ENCODE measurements at places on chromosomes 3 and 15.

DNA sequence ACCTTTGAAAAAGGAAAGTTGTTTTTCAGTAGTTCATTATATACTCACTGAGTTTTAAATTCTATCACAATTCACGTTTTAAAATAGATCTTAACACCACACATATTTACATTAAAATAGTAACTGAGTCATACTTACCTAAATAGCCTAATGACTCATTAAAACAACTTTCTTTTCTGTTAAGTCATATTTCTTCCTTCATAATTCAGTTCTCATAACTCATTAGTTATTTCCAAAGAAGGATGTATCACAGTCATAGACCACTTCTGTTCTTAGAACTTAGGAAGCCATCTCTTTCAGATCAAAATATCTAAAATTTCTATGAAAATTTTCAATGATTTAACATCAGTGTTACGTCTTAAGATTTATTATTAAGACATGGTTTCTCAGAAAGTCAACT, 885.9 kb downstream of the FHIT start:
- peak; percentile 19 for DNase-seq

DNA sequence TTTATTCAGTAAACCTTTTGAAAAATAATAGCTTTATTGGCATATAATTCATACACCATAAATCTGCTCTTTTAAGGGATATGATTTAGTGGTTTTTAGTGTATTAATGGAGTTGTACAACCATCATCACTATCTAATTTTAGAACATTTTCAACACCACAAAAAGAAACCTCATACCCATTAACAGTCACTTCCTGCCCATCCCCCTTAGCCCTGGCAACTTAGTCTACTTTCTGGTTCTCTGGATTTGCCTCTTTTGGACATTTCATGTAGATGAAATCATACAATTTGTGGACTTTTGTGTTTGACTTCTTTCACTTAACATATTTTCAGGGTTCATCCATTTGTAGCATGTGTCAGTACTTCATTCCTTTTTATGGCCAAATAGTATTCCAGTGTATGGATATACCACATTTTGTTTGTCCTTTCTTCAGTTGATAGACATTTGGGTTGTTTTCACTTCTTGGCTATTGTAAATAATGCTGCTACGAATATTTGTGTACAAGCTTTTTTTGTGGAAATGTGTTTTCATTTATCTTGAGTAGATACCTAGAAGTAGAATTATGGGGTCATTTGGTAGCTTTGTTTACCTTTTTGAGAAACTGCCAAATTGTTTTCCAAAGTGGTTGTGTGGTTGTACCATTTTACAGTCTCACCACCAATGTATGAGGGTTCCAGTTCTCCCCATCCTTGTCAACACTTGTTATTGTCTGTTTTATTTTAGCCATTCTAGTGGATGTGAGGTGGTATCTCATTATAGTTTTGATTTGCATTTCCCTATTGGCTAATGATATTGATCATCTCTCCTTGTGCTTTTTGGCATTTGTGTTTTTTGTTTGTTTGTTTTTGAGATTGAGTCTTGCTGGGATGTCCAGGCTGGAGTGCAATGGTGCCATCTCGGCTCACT, 45.8 kb downstream of the SMAD3 start:
- no peak for DNase-seq

DNA sequence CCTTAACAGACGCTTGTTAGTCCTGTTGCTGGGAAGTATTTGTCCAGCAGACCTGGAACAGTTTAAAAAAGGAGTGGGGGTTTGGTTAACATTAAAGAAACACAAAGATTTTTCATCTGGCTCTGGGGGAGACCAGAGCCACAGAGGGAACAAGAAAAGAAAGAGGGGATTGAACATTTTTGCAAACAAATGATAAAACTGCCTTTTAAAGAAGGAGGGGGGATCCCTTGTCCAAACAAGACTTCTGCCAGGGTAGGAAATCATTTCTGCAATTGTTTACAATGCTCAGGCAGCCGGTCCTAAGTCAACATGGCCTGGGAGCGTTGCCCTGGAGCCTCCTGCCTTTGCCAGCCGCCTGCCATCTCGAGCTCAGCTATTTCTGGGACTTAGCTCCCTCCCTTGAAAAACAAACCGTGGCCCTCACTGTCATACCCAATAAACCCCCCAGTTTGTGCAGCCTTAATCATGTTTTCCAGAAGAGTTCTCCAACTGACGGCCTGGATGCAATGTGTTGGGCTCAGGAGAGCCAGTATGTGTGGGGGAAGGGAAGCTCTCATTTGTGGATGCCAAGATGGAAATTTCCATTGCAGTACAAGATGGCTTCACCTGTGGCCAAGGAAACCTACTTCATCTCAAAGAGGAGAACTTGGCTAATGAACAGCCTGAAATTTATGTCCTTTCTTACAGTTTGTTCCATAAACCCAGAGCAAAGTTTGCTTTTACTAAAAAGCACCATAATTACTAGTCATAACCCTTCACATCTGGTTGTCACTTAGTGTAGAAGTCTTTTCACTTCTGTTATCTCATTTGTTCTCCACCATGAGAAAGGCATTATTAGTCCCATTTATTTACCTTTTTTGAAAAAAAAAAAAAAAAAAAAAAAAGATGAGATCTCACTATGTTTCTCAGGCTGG, 75.9 kb upstream of the RNU6-1 start:
- DNase-seq = no peak

DNA sequence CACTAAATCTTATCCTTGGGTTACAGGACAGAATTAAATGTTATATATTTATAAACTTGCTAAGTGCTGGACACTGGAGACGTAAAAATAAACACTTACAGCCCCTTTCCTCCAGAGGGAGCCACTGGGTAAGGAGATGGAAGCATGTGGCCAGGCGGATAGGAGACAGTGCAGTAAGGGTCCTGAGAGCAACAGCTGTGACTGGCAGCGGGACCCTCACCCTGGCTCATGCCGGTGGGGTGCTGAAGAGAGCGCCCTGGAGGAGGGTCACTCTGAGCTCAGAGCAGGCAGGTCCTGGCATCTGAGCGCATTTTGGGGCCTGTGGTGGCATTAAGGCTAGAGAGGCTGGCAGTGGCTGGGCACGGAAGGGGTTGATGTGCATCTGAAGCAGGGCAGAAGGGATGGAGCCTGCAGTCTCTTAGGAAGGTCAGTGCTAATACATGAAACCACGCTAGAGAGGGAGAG, 16.0 kb downstream of the SEC61A1 start:
- DNase-seq = peak; percentile 54

GRCh38 chr15:78046796-78047341, 30.6 kb downstream of the TBC1D2B start:
- peak; percentile 87 for DNase-seq

DNA sequence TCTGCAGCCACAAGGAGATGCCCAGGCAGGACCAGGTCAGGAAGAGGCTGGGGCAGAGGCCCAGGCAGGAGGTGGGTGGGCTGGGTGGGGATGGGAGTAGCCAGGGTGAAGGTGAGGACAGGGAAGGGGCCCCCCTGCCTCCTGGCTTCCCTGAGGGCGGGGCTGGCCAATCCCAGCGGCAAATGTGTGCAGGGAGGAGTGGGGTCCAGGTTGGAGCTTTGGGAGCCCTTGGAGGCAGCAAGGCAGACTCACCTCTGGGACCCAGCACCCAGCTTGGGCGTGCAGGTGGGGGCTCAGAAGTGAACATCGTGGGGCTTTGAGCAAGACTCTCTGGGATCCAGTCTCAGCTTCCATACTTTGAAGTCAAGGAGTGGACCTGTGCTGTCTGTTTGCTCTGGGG, 25.2 kb downstream of the GP9 start:
- no peak for DNase-seq

GRCh38 chr3:133246119-133246518, 153.7 kb upstream of the BFSP2 start:
- DNase-seq = no peak

GRCh38 chr3:43162230-43163084, 56.6 kb upstream of the POMGNT2 start:
- DNase-seq = peak; percentile 14

- no peak for DNase-seq
Measured at GRCh38 chr3:37144806-37145205, 29.6 kb downstream of the LRRFIP2 start.

GRCh38 chr3:186841620-186842019, 890 bp upstream of the ADIPOQ start:
- no peak for DNase-seq

DNA sequence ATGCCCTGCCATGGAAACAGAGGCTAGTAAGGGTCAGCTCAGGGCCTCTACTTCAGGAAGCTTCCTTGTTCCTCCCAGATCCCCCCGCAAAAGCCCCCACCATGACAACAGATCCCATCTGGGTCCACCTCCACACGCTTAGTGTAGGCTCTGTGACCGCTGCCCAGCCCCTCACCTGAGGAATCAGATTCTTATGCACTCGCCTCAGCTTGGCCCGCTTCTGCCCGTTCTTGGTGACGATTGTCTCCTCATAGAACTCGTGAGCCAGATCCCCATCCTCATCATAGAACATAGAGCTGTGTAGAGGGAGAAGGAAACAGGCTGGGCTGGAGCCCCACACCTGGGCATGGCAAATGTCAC, 1.9 kb downstream of the TUSC2 start:
- no peak for DNase-seq

DNA sequence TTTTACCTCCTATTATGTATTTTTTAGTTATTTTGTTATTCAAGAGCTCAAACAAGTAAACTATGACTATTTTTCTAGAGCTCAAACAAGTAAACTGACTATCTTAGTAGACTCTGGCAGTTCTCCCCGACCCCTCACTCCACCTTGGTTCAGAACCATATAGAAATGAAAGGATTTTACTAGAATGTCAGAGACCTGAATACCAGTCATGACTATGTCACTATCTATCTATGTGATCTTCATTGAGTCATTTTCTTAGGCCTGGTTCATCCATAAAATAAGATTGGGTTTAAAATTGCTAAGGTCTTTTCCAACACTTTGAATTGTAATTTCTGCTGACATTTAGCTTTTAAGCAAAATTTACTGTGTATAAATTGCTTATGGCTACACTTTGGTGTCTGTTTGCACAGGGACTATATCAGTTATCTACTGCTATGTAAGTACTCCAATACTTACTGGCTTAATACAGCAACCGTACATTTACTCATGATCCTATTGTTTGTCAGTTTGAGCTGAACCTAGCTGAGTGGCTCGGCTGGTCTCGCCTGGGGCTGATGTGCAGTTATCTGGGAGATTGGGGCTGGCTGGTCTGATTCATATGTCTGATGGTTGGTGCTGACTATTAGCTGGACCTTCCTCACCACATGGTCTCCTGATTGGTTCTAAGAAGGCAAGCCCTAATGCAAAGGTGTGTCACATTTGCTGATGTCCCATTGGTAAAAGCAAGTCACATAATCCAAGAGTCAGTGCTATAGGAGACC, 37.0 kb downstream of the RASA2 start:
- DNase-seq = no peak

- no peak for DNase-seq
Measured at GRCh38 chr3:33886015-33886414, 87.6 kb downstream of the PDCD6IP start.

GRCh38 chr3:170196833-170197232, 15.3 kb upstream of the PHC3 start:
- no peak for DNase-seq

GRCh38 chr3:24433838-24434591, 60.6 kb downstream of the THRB start:
- DNase-seq = no peak

- DNase-seq = no peak
Measured at GRCh38 chr15:70955151-70955550, 62.5 kb downstream of the LRRC49 start.

DNA sequence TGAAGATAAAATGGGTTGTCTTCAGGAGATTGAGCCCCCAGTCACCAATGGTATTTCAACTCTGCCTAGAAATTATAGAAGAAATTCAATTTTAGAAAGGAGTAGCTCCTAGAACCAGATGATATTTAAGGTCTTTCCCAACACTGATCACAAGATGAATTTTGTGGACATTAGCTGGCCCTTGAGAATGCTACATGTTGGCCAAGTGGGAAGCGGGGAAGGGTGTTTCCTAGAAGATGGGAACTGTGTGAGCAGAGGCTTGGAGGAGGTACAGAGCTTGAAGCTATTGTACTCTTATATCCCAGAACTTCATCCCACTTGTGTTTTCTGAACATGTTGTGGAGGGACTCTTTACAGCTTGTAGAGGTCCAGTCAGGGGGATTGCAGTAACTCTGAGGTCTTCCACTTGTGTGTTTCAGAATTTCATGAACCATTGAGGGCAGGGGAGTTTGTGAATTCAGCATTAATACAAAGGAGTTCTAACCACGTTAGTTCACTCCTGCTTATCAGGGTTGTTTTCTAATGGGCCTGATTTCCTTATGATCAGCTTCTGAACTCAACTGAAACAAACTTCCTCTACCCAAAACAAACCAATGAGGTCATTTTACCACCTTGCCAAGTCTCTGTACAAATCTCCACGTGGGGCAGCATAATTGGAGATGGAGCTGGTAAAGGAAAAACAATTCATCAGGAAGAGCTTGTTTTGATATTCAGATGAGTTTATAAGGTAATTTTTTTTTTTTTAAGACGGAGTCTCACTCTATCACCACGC, 152.6 kb upstream of the TPM1 start:
- DNase-seq = no peak

- peak; percentile 61 for DNase-seq
Measured at GRCh38 chr3:47377186-47377585, 3.6 kb upstream of the PTPN23 start.

DNA sequence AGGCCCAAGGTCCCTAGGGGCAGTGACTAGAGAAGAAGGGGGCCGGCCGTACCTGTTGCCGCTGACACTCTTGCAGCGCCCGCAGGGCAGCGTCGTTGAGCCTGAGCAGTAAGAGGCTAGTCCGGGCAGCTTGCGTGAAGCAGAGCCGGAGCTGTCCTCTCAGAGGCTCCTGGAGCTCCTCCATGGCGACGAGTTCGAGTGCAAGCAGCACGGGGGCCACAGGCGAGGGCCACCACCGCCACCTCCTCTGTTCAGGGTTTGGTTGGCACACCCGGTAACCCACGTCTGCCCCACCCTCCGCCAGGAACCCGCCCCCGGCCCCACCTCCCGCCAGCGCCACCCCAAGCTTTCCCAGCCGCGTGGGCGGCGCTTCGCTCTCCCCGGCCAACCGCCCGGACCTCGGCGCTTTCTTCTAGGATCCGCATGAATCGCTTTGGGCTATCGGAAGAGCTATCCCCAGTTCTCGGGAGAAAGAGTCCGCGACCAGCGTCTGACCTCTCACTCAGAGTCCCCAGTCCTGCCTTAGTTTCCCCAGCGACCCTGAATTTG, at the start of gene ELL3:
TSS of gene ELL3 (minus strand) at position 249 of the 549 bp plus-strand sequence. CDS start at position 184, 65 bp downstream.
- DNase-seq = peak; percentile 94

GRCh38 chr15:93049914-93050578, 39.0 kb downstream of the RGMA start:
- no peak for DNase-seq

- no peak for DNase-seq
Measured at GRCh38 chr15:72797834-72798233, 14.3 kb upstream of the ADPGK start.

- no peak for DNase-seq
Measured at GRCh38 chr3:57872606-57873005, 116.5 kb downstream of the SLMAP start.

Data from suppressor macrophage (primary cell).